ENCODE measurements at places on chromosomes 12 and 14. TPM values are rescaled to one million over a fixed set of nuclear protein-coding genes. Genes with fewer than 3 reads are reported as not detected.

Gene APPL2
- total RNA-seq, result 19.9 TPM

Gene FIGNL2
- 0.30 TPM for total RNA-seq

Gene HSPB8
- total RNA-seq, result 15.1 TPM

Gene CD27
- total RNA-seq, result not detected

Gene PLEKHD1
- total RNA-seq, result 0.04 TPM
